Activated naive CD8-positive, alpha-beta T cell treated with anti-CD3 and anti-CD28 coated beads for 36 hours (primary cell): ENCODE measurements at places on chromosomes 6 and 20. TPM values are rescaled to one million over a fixed set of nuclear protein-coding genes. Genes with fewer than 3 reads are reported as not detected.

- no peaks in the 10 kb centered on the region for H3K36me3 ChIP-seq
- H3K27me3 ChIP-seq: peaks cover 7% of the 10 kb centered on the region
- H3K4me1 ChIP-seq: peaks cover 5% of the 10 kb centered on the region
- H3K27ac ChIP-seq: no peak overlapping the region
Observed at GRCh38 chr6:36650848-36651478, 27.6 kb upstream of the CDKN1A start.

- H3K27ac ChIP-seq: no peak overlapping the region
- no peak for DNase-seq
- no peaks in the 10 kb centered on the region for H3K36me3 ChIP-seq
- no peaks in the 10 kb centered on the region for H3K27me3 ChIP-seq
- H3K4me3 ChIP-seq: no peak overlapping the region
Observed at GRCh38 chr6:101069191-101069795, 188.2 kb upstream of the ASCC3 start.

The SCUBE3 gene
- not detected for total RNA-seq

The ECI2 gene
- 46.9 TPM for total RNA-seq

The GSTA2 gene
- total RNA-seq: not detected
